Activated CD4-positive, alpha-beta memory T cell treated with anti-CD3 and anti-CD28 coated beads for 36 hours (primary cell): ENCODE measurements at places on chromosomes 11 and 22. TPM values are rescaled to one million over a fixed set of nuclear protein-coding genes. Genes with fewer than 3 reads are reported as not detected.

Gene NCF4
- 9.3 TPM for total RNA-seq

Gene MPEG1
- total RNA-seq = not detected

Gene HEPHL1
- not detected for total RNA-seq

Gene FIBP
- 94.2 TPM for total RNA-seq

Gene CCDC85B
- 44.4 TPM for total RNA-seq

Gene NUDT22
- total RNA-seq = 69.8 TPM

Gene SYT13
- total RNA-seq = not detected

Gene TRIM6
- total RNA-seq = 0.97 TPM

Gene LMF2
- total RNA-seq = 62.1 TPM

DNA sequence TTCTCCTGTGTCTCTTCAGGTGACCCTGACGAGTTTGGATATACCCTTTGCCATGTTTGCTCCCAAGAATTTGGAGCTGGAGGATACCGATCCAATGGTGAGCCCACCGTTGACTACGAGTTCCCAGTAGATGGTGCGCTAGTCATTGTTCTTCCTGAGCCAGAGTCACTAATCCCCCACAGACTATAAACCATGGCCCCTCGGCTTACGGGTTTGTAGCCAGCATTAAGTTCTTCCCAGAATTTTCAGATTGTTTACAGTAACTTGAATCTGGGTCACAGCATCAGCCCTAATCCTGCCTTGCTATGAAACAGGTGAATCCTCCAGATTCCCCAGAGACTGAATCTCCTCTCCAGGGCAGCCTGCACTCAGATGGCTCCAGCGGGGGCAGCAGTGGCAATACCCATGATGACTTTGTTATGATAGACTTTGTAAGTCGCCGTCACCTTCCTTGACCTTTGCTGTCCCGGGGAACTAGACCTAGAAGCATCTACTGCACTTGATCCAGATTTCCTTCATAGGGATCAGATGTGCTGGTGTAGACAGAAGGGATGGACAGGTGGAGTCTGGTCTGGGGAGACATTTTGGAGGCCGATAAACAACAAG, 31.8 kb downstream of the ARHGAP1 start:
- peaks cover 43% of the 10 kb centered on the region for H3K4me1 ChIP-seq
- no peak overlapping the region for H3K4me3 ChIP-seq
- no peak for DNase-seq
- no peaks in the 10 kb centered on the region for H3K27me3 ChIP-seq
- H3K36me3 ChIP-seq = peaks cover 26% of the 10 kb centered on the region
- H3K27ac ChIP-seq = no peak overlapping the region

- H3K4me1 ChIP-seq = no peaks in the 10 kb centered on the region
- no peak overlapping the region for H3K27ac ChIP-seq
- no peaks in the 10 kb centered on the region for H3K36me3 ChIP-seq
- no peaks in the 10 kb centered on the region for H3K27me3 ChIP-seq
- no peak for DNase-seq
These were observed 962.1 kb downstream of the JRKL start for GRCh38 chr11:97351939-97352338.

DNA sequence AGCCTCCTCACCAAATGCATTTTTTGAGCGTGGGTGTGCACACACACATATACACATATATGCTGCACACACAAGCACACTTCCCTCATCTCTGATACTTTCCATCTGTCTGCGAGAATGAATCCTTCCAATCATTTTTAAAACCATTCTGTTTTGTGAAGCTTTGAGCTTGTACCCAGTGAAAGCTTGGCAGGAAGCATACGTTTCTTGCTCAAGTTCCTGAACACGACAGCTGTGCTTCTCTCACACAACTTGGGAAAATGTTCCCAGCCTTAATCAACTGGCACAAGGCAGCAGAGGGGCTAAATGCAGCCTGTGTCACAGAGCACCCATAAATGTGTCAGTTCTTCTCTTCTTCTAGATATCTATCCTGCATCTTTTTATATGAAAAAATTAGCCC, 524.0 kb upstream of the KIRREL3 start:
- H3K4me3 ChIP-seq = no peak overlapping the region
- no peak overlapping the region for H3K27ac ChIP-seq

GRCh38 chr11:15379483-15379882, 264.8 kb downstream of the INSC start:
- no peaks in the 10 kb centered on the region for H3K27me3 ChIP-seq
- H3K36me3 ChIP-seq = no peaks in the 10 kb centered on the region
- H3K4me3 ChIP-seq = no peak overlapping the region
- DNase-seq = no peak
- H3K4me1 ChIP-seq = no peaks in the 10 kb centered on the region

DNA sequence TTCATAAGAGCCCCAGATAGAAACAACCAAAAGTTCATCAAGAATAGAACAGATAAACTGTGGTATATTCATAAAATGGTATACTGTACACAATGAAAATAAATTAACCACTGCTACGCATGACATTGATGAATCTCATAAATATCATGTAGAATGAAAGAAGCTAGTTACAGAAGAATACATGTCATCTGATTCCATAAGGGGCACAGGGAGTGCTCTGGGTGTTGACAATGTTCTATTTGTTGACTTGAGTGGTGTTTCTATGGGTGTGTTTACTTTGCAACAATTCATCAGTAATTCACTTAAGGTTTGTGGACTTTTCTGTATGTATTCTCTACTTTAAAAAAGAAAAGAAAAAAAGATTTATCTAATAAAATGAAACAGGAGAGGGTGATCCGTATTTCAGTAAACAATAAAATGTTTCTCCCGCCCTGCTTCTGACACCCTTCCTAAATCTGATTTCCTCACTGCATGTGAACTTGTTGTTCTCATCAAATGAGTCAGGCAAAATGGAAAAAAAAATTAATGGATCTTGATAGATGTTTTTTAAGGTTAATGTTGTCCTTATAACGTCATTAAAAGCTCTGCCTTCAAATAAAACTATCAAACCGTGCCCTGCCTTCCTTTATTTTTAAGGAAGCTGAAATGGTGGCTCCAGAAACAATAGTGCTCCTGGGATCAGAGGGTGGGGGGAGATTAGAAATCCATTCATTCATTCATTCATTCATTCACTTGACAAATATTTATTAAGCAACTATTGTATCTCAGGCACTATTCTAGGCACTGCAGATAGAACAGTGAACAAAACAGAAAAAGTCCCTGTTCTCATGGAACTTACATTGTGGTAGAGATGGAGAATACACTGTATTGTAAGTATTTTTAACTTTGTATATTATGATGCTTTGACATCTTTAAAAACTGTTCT, 77.2 kb upstream of the CD44 start:
- H3K27me3 ChIP-seq = no peaks in the 10 kb centered on the region
- DNase-seq = no peak
- H3K4me1 ChIP-seq = peaks cover 37% of the 10 kb centered on the region
- peaks cover 2% of the 10 kb centered on the region for H3K36me3 ChIP-seq
- H3K27ac ChIP-seq = no peak overlapping the region

DNA sequence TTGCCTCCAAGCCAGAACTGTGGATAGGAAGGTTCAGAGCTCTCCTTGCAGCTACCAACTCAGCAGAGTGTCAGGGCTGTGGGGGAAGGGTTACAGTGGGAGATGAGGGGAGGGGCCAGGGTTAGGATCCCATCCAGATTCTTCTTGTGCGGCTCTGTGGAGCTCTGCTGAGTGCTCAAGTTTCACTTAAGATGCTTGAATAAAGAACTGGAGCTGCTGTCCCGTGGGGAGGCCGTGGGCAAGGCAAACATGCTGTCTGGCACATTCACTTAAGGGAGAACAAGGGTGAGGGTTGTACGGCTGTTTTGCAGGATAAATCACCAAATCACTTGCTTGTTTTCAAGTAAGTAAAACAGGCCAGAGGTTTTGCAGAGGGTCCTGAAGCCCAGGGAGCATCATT, 197.1 kb downstream of the FAM76B start:
- H3K27ac ChIP-seq = no peak overlapping the region
- no peak for DNase-seq
- no peaks in the 10 kb centered on the region for H3K27me3 ChIP-seq
- peaks cover 11% of the 10 kb centered on the region for H3K4me1 ChIP-seq
